H9 (cell line): ENCODE measurements at places on chromosomes 6 and 20.
A peak's percentile ranks its signal among the peaks of the same experiment; 100 is the strongest.

DNA sequence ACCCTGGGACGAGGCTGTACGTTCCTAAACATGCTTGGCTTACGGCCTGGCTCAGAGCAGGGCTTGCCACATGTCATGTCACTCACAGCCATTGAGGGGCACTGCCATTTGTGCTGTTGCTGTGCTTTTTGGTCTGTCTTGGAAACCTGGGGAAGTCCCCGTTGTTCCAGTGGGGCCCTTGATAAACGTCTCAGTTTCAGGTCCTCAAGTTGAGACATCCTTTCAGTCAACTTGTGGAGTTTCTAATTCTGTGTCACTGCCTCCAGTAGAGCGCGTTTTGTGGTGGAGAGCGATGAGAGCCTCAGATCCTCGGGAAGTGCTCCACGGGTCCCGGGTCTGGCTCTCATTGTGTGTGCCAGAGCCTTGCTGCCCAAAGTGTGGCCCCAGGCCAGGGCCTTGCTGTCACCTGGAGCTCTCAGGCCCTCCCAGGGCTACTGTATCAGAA lies 43.0 kb upstream of the CCR6 start:
- DNase-seq = no peak

DNA sequence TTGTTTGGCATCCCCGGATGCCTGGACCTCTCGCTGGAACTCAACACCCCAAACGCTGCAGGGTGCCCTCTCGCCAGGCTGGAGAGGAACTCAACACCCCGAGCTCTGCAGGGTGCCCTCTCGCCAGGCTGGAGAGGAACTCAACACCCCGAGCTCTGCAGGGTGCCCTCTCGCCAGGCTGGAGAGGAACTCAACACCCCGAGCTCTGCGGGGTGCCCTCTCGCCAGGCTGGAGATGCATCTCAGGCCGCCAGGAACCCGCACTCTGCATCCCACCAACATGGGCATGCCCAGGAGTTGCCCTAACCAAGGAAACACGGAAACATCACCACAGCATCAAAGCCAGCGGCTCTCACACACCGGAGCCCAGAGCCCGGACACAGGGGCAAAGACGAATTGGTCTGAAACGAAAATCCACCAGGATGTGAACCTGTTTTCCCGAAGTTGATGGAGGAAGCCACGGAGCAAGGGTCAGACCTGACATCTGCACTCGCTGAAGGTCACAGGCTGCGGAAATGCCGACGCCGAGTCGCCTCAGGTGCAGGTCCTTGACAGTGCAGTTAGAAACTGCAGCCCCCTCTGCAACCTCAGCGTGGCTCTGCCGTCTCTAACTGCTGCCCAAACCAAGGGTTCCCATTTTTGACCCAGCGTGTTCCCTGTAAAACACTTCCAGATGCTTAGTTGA lies 37.5 kb downstream of the DLL1 start:
- DNase-seq = no peak

GRCh38 chr20:1378735-1379125 lies 14.1 kb downstream of the FKBP1A start:
- no peak for DNase-seq

- no peak for DNase-seq
Observed at GRCh38 chr20:59075934-59076508, 33.4 kb upstream of the PRELID3B start.

DNA sequence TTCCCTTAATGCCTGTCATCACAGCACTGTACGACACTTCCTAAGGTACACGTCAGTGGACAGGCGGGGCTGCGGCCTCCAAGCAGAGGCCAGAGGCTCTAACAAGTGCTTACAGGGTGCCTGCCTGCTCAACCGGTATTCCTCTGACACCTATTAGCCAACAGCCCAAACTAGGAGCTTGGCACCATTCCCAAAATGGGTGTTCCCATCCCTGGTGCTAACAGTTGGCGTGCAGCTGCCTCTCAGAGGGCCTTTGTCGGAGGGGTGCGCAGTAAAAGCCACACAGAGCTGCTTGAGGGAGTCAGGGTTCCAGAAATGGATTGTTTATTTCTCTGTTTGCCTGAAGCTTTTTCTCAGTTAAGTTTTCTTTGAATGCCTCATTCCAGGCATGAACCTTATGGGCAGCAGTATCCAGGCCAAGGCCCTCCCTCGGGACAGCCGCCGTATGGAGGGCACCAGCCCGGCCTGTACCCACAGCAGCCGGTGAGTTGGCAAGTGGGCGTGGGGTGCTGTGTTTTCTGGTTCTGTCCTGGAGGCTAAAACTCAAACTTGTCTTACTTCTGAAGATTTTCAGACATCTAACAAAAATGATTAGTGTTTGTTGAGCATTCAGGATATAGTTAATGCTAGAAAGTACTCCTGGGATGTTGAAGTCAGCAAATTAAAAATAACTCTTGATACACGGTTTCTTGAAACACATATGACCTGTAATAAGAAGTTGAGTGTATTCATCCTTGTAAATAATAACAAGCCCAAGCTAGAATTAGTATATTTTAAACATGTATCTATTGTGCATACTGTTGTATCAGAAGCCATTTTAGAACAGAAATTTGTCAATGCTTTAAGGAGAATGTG lies 124.7 kb downstream of the TMEM242 start:
- DNase-seq = no peak

DNA sequence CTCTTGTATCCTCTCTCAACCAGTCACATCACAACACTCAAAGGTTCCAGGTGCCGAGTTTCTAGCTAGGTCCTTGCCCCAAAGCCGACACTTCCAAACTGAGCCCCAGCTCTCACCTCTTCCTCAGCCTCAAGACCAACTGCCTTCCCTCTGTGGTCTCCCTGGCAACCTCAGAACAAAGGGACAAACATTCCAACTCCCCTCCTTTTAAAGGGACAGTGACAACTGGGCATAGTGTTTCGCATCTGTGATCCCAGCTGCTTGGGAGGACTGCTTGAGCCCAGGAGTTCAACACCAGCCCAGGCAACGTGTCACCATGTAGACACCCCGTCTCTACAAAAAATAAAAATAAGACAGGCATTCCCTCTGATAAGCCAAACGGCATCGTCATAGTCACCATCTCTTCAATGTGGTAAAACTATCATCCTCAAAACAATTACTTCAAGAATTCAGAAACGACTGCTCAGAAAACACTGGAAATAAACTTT lies 11.3 kb downstream of the DIDO1 start:
- peak; percentile 85 for DNase-seq

DNA sequence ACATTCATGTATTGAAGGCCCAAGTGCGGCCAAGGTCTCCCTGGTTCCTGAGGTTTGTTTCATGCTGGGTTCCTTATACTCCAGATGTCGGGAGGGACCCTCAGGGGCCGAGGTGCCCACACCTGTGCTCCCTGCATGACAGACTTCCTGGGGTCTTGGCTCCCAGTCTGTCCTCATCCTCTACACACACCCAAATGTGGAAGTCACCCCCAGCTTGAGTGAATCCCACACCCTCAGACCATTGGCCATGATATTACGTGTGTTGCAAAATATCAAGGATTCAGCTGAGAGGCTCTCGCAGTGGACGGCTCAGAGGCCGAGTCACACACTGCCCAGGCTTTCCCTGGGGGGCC lies 82.2 kb upstream of the DUSP22 start:
- no peak for DNase-seq

GRCh38 chr6:139349464-139350020 lies 24.9 kb downstream of the CITED2 start:
- no peak for DNase-seq

- DNase-seq = no peak
Observed at GRCh38 chr20:46683011-46683667, 6.1 kb downstream of the TP53RK start.

DNA sequence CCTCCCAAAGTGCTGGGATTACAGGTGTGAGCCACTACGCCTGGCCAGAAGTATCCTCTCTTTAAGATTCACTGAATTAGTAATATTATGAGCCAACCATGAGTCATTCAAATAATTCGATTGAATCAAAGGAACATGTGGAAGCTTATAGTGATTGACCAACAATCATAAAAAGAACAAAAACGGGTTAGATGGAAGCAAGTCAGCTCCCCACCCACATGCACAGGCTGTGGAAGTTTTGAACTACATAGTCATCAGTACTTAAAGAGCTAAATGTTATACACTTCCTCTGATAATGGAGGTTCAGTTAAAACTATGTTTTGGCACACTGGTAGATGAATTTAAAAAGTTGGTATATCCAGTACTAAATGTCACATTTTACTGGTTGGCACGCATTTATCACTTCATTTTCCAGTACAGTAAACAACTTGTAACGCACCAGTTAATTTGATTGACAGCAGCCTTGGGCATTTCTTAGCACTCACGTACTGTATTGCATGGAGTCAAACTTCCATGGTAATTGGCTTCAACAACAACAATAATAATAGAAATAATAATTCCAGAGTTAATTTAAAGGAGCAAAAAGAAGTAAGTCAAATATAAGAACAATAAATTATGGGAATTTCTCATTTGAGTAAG lies 1107.3 kb upstream of the MAP3K7 start:
- no peak for DNase-seq

- DNase-seq = no peak
Observed at GRCh38 chr6:157101166-157101565, 222.2 kb downstream of the TMEM242 start.

DNA sequence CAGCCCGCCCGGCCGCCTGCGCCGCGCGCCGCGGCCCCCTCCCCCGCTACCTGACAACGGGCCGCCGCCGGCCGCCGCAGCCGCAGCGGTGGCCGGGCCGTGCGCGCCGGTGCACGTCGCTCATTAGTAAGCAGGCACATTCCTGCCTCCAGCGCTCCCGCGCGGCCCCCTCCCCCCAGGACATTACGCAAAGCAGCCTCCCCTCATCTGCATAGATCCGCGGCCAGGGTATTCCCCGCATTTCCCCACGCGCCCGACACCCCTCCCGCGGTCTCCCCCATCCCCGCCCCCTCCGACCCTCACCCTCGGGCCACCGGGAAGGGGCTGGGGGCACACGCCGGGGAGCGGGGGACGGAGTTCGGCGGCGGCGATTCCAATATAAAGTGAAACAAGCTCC lies at the start of gene HIVEP2:
Gene HIVEP2, minus strand, starts transcription at position 128 of the 397 bp plus-strand sequence. CDS start 170,438 bp downstream, outside the sequence.
- peak; percentile 86 for DNase-seq

DNA sequence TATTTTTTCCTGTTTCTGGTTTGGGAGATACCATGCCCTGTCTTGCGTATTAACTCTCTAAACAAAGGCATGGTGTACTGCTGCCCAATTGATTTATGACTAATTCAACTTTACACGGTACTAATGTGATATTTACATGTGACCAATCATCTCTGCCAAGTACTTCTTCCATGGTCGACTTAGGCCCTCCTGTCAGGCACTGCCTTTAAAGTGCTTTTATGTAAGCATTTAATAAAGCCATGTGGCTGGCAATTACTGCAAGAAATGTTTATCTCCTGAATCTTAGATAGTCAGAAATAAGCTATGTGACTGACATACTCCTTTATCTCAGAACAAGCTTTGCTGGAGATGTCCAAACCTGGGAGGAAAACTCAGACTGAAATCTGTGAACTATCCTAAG lies 323.4 kb downstream of the BTBD3 start:
- DNase-seq = no peak

GRCh38 chr20:8981482-8981881 lies 87.4 kb upstream of the PLCB4 start:
- no peak for DNase-seq

- no peak for DNase-seq
Observed at GRCh38 chr6:18350712-18351111, 36.4 kb upstream of the RNF144B start.

GRCh38 chr6:80433010-80433672 lies 326.7 kb downstream of the BCKDHB start:
- DNase-seq = peak; percentile 55

- no peak for DNase-seq
Observed at GRCh38 chr6:21885532-21886114, 292.1 kb downstream of the SOX4 start.

DNA sequence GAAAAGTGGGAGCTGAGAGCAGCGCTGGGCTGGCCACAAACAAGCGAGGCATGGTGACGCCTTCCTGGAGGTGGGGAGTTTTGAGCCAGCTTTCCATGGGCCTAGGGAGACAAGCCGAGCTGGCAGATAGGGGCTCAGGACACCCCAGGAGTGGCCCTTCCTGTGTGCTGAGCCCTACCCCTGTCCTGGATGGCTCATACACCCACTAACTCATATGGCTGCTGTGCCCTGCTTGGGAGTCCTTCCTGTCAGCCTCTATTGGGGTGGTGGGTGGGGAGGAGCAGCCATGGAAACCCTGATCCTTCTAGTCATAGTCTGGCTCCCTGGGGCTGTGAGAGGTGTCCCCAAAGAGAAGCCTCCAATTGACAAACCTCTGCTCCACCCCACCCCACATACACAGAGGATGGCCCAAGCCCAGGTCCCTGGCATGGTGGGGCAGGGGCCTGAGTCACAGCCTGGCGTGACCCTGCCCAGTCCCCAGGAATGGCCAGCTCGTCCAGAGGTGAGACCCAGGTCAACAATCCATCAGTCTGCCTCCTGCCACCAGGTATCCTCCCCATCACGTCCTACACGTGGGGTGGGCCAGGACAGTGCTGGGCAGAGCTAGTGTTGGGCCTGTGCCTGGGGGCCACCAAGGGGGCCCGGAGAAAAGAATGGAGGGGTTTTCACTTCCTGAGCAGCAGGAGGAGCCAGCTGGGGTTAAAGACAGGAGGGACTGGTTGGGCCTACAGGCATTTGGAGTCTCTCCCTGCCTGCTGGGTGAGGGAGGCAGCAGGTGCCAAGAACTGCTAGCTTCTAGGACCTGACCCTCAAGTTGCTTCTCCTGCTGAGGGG lies 52.2 kb downstream of the MRPL14 start:
- DNase-seq = no peak

DNA sequence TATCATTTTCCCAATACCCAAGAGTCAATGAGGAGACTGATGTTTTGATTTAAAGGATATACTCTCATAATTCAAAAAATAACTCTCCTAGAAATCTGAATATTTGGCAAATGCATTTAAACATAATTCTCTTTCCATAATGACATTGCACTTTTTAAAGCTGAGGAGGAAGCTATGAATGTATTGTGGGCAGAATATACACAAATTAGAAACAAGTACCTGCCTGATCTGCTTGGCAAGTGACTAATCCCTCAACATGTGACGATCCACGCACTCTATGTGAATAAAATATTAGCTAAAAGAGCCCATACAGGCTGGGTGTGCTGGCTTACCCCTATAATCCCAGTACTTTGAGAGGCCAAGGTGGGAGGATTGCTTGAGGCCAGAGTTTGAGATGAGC lies 88.3 kb upstream of the CCDC28A start:
- DNase-seq = no peak

DNA sequence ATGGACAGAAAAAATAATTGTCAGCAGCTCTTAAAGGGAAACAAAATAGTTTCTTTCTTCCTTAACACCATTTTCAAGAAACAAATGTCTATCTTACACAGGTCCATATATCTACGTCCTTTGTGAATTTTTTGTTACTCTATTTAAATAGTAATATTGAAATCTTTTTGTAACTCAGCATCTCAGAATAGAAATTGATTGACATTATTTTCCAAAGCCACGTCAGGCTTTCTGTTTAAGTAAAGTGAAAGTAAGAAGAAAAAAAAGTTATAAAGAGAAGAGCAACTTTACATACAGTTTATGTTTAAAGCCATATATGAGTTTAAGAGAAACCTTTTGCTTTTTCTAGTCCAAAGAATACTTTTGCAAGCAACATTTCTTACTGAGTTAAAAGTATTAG lies 402.9 kb upstream of the SOX4 start:
- no peak for DNase-seq

- DNase-seq = peak; percentile 52
Observed at GRCh38 chr20:36861875-36862801, 13.8 kb upstream of the TLDC2 start.
